ENCODE measurements at places on chromosomes 13 and 19.

DNA sequence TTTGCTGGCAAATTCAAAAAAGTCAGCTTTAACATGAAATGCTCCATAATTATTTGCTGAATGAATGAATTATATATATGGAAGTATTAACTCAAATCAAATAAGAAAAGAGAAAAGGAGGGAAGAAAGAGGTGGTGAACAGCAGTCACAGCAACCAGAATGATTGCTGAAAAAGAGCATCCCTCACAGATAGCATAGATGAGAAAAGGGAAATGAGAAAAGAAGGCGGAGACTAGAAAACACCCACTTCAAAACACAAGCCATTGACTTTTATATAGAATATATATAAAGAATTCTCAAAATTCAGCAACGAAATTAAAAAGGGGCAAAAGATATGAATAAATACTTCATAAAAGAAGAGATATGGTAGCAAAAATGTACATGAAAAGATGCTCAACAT, 75.2 kb downstream of the CAB39L start:
- DNase-seq = no peak

DNA sequence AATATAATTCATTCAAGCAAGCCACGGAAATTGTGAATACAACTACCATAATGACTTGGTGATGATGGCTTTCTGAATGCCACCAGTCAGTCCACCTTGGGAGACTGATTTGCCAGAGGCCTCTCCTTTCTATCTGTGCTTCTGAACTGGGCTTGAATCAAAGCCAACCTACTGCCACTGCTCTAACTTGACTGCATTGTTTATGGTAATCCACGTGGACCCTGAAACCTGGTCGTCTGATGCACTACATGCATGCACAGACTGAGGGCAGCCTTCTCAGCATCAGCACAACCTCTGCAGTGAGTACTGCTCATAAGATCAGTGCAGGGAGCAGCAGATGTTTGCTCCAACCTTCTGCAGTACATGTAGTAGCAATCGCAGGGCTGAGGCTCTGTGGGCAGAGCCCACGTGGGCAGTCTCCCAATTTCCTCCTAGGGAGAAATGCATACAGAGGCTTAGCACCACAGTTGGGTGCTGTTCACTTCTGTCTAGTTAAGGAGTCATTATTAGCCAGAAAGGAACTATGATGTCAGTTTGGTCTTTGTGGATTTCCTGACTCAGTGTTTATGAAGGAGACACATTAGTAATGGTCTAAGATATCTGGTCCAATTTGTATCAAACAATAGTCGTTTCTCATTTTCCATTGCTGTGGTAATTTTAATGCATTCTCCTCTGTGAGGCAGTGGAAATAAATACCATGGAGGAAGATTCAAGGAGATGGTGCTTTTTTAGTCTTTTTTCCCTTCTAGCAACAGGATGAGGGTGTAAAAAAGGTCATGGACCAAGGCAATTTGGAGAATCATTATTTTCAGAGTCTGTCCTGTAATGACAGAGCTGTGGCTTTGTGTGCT, 82.5 kb downstream of the AKAP11 start:
- DNase-seq = no peak

- DNase-seq = peak; percentile 34
Observed at GRCh38 chr19:36009220-36009619, 607 bp upstream of the SYNE4 start.

- DNase-seq = no peak
Observed at GRCh38 chr19:39419003-39419402, 6.5 kb downstream of the PLEKHG2 start.

DNA sequence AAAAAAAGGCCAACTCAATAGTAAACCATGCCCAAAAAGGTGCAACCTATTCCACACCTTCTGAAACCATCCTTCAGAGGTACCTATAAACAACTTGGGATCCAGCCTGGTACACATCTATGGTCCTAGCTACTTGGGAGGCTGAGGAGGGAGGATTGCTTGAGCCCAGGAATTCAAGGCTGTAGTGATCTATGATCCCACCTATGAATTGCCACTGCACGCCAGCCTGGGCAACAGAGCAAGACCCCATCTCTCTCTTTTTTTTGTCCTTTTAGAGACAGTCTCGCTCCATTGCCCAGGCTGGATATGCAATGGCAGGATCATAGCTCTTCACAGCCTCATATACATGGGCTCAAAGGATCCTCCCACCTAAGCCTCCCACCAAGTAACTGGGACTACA, 26.0 kb downstream of the ZSWIM4 start:
- DNase-seq = no peak

DNA sequence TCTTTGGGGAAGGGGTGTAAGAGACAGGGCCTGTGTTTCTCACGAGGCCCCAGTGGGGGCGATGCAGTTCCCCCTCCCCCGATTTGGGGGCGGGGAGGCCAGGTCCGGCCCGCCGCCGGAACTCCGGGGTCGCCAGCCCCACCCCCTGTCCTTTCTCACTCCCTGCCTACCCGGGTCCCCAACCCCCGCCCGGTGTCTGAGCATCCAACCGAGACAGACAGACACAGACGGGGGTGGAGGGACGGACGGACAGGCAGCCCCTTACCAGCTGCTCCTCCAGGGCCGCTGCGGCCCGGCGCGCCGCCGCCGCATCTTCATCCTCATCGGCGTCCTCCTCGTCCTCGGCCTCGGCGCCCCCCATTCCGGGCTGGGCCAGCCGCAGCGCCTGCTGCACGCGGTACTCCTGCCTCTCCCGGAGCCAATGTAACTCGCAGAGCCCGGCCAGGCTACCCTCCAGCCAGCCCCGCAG, 397 bp downstream of the DACT3 start:
- DNase-seq = no peak

DNA sequence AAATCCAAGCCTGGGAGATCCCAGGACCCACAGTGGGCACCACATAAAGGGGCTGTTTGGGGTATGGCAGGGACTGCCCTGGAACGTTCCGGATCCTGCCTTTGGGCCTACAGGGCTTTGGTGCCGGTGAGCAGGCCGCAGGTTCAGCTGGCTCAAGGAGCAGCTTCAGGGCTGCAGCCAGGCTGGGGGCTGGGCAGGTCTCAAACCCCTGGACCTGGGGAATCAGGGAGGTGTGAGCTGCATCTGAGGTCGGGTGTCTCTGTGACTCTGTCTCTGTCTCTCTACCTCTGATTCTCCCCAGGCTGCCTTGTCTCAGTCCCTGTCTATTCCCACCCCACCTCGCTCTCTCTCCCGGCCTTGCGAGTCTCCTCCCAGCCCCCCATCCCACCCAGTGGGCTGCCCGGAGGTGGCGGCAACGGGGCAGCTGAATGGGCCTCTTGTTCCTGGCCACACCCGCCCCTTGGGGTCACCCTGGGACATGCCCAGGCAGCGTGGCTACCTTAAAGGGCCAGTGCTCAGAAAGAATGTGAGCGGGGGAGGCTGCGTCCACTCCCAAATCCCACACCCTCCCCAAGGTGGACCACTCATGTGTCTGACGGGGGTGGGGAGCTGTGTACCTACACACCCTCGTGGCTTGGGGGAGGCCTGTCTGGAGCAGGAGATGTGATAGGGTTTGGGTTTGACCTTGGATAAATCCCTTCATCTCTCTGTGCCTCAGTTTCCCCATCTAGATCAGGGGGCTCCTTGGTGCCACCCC, 31.1 kb downstream of the NFIC start:
- no peak for DNase-seq

DNA sequence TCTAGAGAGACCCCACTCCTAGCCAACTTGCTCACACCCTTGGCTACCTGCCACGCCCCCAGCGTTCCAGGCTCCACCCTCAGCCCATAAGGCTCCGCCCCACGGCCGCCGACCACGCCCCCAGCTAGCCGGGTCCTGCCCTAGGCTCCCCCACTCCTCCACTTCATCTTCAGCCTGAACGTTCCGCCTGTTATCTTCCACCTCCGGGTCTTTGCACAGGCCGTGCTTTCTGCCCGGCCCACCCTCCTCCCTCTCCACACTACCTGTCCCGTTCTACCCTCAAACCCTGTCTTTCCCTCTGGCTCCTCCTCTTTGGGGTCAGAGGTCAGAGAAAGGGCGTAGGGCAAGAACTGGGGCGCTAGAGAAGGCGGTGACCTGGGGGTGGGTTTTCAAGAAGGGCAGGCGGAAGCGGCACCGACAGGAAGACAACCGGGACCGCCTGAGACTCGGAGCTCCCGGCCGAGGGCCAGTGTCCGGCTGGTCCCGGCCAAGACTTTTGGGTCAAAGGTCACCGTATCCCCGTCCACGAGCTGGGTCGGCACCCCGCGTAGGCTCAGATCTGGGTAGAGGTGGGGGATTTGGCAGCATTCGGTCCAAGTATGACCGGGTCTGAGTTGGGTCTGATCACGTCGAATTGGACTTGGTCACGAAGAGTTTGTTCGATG, 2.2 kb downstream of the PDE4C start:
- no peak for DNase-seq

DNA sequence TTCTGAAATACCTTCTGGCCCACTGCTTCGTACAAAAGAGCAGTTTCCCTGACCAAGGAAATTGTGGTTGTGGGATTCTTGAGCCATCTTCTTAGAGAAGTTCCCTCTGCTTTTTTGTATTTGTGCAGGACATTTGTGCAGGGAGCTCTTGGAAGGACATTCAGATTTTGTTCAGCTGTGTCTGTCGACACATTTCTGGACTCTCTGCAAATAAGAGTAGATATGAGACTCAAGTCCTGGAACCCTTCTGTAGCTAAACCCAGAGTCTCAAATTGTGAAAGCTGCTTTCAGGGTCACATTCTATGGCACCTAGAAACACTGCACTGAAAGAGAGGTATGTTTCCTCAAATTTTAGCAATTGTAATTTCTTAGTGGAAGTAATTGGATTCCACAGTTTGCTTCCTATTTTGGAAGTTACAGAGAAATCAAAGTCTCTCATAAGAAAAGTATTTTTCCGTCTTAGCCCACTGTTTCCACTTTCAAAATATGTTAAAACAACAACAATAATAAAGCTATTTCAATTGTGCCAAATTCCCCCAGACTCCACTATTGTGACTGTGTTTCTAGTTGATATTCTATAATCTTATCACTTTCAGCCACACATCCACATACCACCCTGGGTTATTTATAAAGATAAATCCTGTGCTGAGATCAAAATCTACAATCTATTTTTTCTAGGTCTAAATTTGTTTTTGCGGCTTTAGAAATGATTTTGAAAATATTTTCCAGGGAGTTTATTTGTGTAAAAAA, 224.0 kb downstream of the COG6 start:
- no peak for DNase-seq

GRCh38 chr19:29212356-29212647, 649 bp downstream of the UQCRFS1 start:
- no peak for DNase-seq

GRCh38 chr13:105595471-105595870, 940.0 kb downstream of the EFNB2 start:
- DNase-seq = no peak

- no peak for DNase-seq
Observed at GRCh38 chr13:94999871-95000270, 287.5 kb upstream of the SOX21 start.

DNA sequence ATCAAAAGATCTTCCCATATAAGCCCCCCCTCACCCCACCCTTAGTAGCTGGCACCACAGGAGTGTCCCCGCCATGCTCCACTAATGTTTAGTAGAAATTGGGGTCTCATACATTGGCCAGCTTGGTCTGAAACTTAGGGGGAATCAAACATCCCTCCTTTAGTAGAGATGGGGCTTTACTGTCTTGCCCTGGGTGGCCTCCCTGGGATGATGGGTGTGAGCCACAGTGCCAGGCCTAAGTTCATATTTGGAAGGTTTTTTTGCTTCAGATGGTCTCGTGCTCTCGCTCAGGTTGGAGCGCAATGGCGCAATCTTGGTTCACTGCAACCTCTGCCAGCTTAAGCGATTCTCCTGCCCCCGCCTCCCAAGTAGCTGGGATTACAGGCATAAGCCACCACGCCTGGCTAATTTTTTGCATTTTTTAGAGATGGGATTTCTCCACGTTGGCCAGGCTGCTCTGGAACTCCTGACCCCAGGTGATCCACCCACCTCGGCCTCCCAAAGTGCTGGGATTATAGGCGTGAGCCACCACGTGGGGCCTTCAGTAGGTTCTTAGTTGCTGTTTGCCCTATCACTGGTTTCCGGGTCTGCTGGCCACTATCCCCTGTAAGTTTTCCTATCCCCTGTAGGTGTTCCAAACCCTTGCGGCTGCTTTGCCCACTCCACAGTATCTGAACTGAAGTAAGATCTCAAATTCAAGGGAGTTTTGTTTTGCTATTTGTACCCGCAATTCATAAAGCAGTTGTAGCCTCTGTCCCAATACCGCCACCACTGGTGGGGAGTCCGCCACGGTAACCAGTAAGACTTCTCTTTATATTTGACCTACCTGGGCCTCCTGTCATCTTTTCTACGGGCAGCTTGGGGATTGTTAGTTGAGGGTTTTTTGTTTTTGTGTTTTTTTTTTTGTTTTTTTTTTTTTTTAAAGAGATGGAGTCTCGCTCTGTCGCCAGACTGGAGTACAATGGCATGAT, 34.1 kb downstream of the NLRP12 start:
- DNase-seq = no peak

DNA sequence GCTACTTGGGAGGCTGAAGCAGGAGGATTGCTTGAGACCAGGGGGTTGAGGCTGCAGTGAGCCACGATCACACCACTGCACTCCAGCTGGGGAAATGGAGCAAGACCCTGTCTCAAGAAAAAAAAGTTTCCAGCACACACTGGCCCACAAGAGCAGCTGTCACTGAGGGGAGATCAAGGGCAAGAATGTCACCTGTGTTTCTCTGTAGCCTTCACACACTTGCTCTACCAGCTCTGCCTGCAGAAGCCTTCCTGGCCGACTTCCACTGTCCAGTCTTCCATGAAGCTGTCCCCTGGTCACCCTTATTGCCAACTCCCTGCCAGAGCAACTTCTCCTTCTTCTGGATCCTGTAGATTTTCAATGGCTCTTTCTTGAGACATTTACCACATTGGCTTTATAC, 158.0 kb downstream of the KCTD15 start:
- no peak for DNase-seq

GRCh38 chr13:94696171-94696570, 16.2 kb downstream of the SOX21 start:
- DNase-seq = no peak

DNA sequence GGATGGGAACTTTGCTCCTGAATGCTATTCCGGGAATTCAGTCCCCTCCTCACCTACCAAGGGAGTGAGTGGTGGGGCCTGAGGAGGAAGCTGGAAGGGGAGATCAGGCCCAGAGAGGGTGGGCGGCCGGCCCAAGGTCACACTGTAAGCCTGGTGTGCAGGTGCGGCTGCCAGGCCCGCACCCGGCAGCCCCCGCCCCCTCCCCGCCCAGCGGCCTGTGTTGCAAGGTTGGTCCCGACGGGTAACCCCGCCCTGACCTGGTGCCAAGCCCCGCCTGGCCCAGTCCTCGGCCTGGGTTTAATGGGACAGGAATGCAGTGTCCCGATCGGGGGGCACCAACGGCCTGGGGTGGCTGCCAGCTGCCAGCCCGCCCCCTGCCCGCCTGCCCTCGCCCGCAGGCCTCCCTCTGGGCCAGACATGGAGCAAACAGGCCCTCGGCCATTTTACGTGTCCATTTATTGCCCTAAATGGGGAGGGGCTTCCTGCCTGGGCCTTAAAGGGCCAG, 5.5 kb downstream of the ZBTB7A start:
- DNase-seq = no peak

GRCh38 chr13:100722517-100722916, 47.9 kb upstream of the TMTC4 start:
- DNase-seq = no peak

All from NCI-H2081 (cell line).